ENCODE measurements at places on chromosomes 13 and 19.

GRCh38 chr19:6259312-6259861 lies 20.4 kb downstream of the MLLT1 start:
- DNase-seq: no peak
- H3K27ac ChIP-seq: no peak overlapping the region
- no peak overlapping the region for H3K4me3 ChIP-seq
- peaks cover 40% of the 10 kb centered on the region for H3K36me3 ChIP-seq
- H3K27me3 ChIP-seq: no peaks in the 10 kb centered on the region
- peaks cover 18% of the 10 kb centered on the region for H3K4me1 ChIP-seq

DNA sequence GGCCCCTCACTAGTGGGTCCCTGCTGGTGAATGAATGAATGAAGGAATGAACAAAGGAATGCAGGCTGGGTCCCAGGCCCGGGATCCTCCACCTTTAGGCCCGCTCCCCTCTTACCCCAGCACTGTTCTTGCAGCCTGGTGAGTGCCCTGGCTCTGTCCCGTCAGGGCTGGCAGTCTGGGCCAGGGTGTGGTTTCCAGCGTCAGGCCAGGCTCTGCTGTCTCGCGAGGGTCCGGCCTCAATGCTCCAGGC lies 317 bp downstream of the LYL1 start:
- peak overlapping the region; percentile 6 for H3K27ac ChIP-seq
- H3K36me3 ChIP-seq: peaks cover under 1% of the 10 kb centered on the region
- peaks cover 19% of the 10 kb centered on the region for H3K27me3 ChIP-seq
- H3K4me1 ChIP-seq: peaks cover 84% of the 10 kb centered on the region
- peak overlapping the region; percentile 51 for H3K4me3 ChIP-seq
- no peak for DNase-seq

DNA sequence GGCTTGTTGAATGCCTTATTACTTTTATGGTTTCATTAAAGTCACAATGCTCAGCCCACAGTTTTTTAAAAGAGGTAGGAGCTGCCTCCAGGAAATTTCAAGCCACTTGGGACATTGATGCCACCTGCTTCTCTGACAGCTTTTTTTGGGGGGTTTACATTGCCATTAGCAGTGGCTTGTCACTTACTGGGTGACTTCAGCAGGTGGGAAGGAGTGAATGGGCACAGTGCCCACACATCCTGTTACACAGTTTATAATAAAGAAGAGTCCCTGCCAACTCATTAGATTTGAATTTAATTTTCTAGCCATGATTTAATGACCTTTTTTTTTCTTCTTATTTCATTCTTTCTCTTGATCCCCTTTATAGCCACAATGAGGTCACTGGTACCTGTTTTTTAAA lies 61.0 kb downstream of the NHLRC3 start:
- DNase-seq: no peak
- no peak overlapping the region for H3K4me3 ChIP-seq
- H3K36me3 ChIP-seq: no peaks in the 10 kb centered on the region
- H3K4me1 ChIP-seq: no peaks in the 10 kb centered on the region
- no peak overlapping the region for H3K27ac ChIP-seq

GRCh38 chr13:69921156-69921555 lies 186.5 kb upstream of the ATXN8OS start:
- no peak overlapping the region for H3K27ac ChIP-seq
- no peak overlapping the region for H3K4me3 ChIP-seq
- H3K36me3 ChIP-seq: no peaks in the 10 kb centered on the region
- no peaks in the 10 kb centered on the region for H3K27me3 ChIP-seq
- no peaks in the 10 kb centered on the region for H3K4me1 ChIP-seq

DNA sequence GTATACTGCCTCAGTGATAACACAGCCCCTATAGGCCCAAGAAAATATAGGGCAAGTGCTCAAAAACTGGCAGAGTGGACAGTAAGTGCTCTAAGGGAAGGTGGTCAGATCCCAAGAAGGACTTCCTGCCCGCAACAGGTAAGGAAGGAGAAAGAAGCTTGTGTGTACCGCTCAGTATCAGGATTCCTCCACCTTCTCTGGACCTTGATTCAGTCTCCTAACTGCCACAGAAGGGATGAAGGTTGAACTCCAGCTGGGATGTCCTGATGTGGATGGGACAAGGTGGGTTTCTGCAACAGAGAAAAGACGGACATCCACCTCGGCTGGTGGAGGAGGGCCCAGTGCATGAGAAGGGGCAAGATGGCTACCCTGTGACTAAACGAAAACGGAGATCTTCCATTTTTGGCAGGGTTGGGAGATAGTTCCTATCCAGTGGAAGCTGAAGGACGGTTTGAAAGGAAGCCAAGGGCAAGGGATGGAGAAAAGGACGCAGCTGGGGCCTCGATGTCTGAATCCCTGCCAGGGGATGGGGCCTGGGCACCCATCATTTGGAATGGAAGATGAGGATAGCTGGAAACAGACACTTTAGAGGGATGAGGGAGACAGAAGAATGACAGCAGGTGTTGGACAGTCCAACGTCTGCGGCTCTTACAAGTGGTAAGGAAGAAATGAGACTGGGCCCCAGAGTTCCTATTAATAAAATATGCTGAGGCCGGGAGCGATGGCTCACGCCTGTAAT lies 1.3 kb upstream of the ATF5 start:
- H3K27ac ChIP-seq: no peak overlapping the region
- no peaks in the 10 kb centered on the region for H3K27me3 ChIP-seq
- H3K4me1 ChIP-seq: peaks cover 80% of the 10 kb centered on the region
- H3K36me3 ChIP-seq: peaks cover 14% of the 10 kb centered on the region

DNA sequence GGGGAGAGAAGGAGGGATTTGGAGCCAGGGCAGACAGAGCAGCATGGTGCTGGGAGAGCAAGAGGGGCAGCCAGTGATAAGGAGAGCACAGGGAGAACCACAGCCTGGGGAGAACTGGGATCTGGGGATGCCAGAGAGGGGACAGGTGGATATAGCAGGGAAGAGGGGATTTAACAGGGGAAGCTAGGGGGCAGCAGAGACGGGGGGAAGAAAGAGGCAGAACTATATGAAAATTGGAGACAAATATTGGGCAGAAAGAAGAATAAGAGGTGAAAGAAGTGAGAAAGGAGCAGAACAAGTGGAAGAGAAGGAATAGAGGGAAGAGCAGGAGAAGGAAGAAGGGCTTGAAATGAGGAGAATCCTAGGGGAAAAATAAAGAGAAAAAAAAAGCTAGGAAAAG lies 6.5 kb upstream of the ZNF528 start:
- H3K27me3 ChIP-seq: no peaks in the 10 kb centered on the region
- H3K27ac ChIP-seq: no peak overlapping the region
- H3K4me3 ChIP-seq: no peak overlapping the region
- H3K4me1 ChIP-seq: no peaks in the 10 kb centered on the region

DNA sequence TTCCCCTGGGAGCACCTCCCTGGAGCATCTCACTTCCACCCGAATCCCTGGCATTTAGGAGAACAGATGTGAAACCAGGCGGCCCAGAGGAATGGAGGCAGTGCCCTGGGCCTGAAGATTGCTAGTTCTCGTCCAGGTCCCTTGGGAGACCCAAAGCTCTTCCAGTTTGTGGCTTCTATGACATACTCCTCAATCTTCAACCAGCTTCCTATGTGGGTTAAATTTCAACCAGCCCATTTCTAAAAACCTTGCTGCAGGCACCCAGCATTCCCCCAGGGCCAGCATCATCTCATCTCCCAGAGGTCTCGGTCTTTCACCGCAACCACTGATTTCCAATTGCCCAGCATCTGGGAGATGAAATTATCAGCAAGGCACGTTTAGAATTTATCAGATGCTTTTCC lies 46.0 kb upstream of the STK24 start:
- no peak for DNase-seq
- no peaks in the 10 kb centered on the region for H3K27me3 ChIP-seq
- no peak overlapping the region for H3K27ac ChIP-seq
- H3K36me3 ChIP-seq: no peaks in the 10 kb centered on the region
- no peak overlapping the region for H3K4me3 ChIP-seq

DNA sequence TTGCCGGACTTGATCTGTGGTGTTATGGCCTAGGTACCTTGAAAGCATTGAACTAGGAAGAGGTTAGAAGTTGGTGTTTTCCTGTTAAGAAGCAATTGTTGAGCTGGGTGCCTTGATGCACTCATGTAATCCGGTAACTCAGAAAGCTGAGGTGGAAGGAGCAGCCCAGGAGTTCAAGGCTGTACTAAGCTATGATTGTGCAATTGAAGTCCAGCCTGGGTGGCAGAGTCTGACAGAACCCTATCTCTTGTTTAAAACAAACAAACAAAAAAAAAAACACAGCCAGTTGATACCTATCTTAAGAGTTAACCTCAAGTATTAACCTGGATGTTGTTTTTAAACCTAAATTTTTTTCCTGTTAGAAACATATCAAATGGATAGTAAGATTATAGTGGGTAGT lies 19.3 kb downstream of the SAFB start:
- H3K4me1 ChIP-seq: peaks cover 8% of the 10 kb centered on the region
- DNase-seq: no peak
- H3K36me3 ChIP-seq: peaks cover 18% of the 10 kb centered on the region
- H3K27ac ChIP-seq: no peak overlapping the region

DNA sequence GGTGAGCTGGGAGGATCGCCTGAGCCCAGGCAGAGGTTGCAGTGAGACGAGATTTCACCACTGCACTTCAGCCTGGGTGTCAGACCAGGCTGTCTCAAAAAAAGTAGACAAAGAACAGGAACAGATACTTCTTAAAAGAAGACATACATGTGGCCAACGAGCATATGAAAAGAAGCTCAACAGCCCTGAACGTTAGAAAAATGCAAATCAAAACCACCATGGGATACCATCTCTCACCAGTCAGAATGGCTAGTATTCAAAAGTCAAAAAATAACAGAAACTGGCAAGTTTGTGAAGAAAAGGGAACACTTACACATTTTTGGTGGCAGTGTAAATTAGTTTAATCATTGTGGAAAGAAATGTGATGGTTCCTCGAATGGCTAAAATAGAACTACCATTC lies 3.0 kb upstream of the LGALS14 start:
- H3K4me3 ChIP-seq: no peak overlapping the region
- H3K27me3 ChIP-seq: no peaks in the 10 kb centered on the region
- peaks cover 7% of the 10 kb centered on the region for H3K4me1 ChIP-seq
- H3K27ac ChIP-seq: no peak overlapping the region
- no peak for DNase-seq
- H3K36me3 ChIP-seq: no peaks in the 10 kb centered on the region

- no peak overlapping the region for H3K4me3 ChIP-seq
- no peaks in the 10 kb centered on the region for H3K27me3 ChIP-seq
- H3K36me3 ChIP-seq: no peaks in the 10 kb centered on the region
- DNase-seq: no peak
Measured at GRCh38 chr13:28002886-28003698, 14.6 kb upstream of the URAD start.

GRCh38 chr19:4744451-4745174 lies 21.0 kb upstream of the DPP9 start:
- H3K4me3 ChIP-seq: no peak overlapping the region
- H3K27ac ChIP-seq: no peak overlapping the region
- no peak for DNase-seq

- no peak overlapping the region for H3K4me3 ChIP-seq
- H3K4me1 ChIP-seq: peaks cover 5% of the 10 kb centered on the region
- H3K27me3 ChIP-seq: no peaks in the 10 kb centered on the region
- H3K36me3 ChIP-seq: no peaks in the 10 kb centered on the region
- H3K27ac ChIP-seq: no peak overlapping the region
- DNase-seq: no peak
Measured at GRCh38 chr19:35264268-35265125, 4.3 kb upstream of the USF2 start.

DNA sequence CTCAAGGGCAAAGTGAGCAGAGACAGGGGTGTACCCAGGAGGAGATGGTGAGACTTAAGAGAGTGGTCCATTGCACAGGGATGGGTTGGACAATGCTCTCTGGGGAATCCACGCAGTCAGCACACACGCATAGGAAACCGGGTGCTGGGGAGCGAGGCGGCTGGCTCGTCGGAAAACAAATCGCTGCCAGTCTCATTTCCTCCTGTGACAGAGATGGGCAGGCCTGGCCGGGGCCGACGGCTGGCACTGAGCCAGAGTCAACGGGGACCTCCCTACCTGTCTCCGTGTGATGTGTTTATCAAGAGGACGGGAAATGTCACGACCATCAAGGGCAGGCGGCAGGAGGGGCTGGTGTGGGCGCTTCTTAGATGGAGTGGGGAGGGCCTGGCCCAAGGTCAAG lies 27.3 kb downstream of the PTPRS start:
- H3K4me3 ChIP-seq: no peak overlapping the region
- H3K27ac ChIP-seq: no peak overlapping the region
- peaks cover 2% of the 10 kb centered on the region for H3K4me1 ChIP-seq
- no peaks in the 10 kb centered on the region for H3K36me3 ChIP-seq

DNA sequence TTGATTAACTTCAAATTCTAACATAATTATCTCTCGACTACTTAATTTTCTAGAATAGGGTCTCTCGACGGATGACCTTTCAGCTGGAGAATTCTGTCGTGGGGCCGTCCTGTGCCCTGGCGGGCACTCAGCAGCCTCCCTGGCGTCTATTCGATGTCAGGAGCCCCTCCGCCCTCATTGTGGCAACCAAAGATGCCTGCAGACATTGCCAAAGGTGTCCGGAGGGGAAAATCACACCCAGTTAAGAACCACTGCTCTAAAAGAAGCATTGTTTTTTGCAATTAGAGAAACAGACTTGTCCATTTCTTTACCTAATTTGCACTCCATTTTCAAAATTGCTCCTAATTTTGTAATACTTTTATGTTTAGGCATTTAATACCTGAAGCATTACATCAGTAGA lies 79.2 kb upstream of the ARHGEF7 start:
- no peak overlapping the region for H3K27ac ChIP-seq
- no peaks in the 10 kb centered on the region for H3K4me1 ChIP-seq
- H3K27me3 ChIP-seq: peaks cover 28% of the 10 kb centered on the region

GRCh38 chr13:76481738-76482137 lies 404.5 kb downstream of the KCTD12 start:
- no peak for DNase-seq
- H3K27ac ChIP-seq: no peak overlapping the region
- no peaks in the 10 kb centered on the region for H3K4me1 ChIP-seq
- H3K36me3 ChIP-seq: no peaks in the 10 kb centered on the region
- no peaks in the 10 kb centered on the region for H3K27me3 ChIP-seq
- H3K4me3 ChIP-seq: no peak overlapping the region

- DNase-seq: no peak
- H3K4me3 ChIP-seq: peak overlapping the region; percentile 7
- H3K27ac ChIP-seq: no peak overlapping the region
- H3K27me3 ChIP-seq: peaks cover 72% of the 10 kb centered on the region
- peaks cover 12% of the 10 kb centered on the region for H3K4me1 ChIP-seq
Measured at GRCh38 chr13:27960362-27961226, 8.5 kb downstream of the CDX2 start.

GRCh38 chr13:24167666-24168391 lies 7.3 kb downstream of the SPATA13 start:
- no peak for DNase-seq
- H3K27ac ChIP-seq: no peak overlapping the region
- no peaks in the 10 kb centered on the region for H3K36me3 ChIP-seq
- H3K4me3 ChIP-seq: no peak overlapping the region
- peaks cover 7% of the 10 kb centered on the region for H3K27me3 ChIP-seq

DNA sequence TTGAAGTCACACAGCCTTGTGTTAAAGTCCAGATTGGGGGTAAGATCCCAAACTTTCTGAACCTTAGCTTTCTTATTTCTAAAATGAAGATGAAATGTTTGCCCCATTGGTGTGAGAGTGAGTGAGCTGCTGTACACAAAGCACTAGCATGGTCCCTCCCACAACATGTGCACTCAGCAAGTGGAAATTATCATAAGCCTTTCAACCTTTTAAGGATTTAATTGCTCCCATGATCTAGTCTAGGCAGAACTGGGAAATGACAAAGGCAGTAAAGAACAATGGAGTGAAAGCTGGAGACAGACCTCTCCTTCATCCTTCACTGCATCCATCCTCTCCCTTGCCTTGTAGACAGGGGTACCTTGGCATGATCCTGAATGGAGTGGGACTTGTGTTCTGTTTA lies 76.0 kb upstream of the GPR12 start:
- no peaks in the 10 kb centered on the region for H3K4me1 ChIP-seq
- H3K4me3 ChIP-seq: no peak overlapping the region
- no peak overlapping the region for H3K27ac ChIP-seq
- H3K36me3 ChIP-seq: no peaks in the 10 kb centered on the region
- DNase-seq: no peak
- H3K27me3 ChIP-seq: peaks cover 24% of the 10 kb centered on the region

Data from T-cell (primary cell).